EH (cell line): ENCODE measurements at places on chromosomes 6 and 20.
A peak's percentile ranks its signal among the peaks of the same experiment; 100 is the strongest.

GRCh38 chr6:68575765-68576439 is 59.2 kb upstream of the ADGRB3 start:
- no peak for DNase-seq

GRCh38 chr6:71326611-71327010 is 38.0 kb downstream of the OGFRL1 start:
- DNase-seq, result peak; percentile 34

DNA sequence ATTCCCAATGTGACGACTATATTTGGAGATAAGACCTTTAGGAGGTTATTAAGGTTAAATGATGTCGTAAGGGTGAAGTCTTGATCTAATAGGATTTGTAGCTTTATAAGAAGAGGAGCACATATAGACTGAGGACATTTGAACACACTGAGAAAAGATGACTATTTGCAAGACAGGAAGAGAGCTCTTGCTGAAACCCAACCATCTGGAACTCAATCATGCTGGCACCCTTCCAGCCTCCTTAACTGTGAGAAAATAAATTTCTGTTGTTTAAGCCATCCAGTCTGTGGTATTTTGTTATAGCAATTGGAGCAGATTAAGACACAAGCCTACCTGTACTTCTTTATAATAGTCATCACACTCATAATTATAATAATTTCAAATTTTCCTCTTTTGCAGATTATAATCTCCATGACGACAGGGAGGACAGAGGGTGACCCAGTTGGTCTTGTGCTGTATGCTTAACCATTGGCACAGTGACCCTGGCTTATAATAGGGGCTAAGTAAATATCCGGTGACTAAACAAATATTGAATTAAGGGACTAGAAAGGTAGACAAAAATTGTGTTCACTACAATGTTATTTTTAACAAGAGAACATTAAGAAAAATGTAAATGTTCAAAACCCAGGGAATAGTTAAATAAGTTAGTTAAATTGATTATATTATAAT is 206.4 kb upstream of the HDDC2 start:
- DNase-seq, result peak; percentile 20

- DNase-seq, result no peak
These were observed 7.9 kb downstream of the AARS2 start for GRCh38 chr6:44305200-44305725.

DNA sequence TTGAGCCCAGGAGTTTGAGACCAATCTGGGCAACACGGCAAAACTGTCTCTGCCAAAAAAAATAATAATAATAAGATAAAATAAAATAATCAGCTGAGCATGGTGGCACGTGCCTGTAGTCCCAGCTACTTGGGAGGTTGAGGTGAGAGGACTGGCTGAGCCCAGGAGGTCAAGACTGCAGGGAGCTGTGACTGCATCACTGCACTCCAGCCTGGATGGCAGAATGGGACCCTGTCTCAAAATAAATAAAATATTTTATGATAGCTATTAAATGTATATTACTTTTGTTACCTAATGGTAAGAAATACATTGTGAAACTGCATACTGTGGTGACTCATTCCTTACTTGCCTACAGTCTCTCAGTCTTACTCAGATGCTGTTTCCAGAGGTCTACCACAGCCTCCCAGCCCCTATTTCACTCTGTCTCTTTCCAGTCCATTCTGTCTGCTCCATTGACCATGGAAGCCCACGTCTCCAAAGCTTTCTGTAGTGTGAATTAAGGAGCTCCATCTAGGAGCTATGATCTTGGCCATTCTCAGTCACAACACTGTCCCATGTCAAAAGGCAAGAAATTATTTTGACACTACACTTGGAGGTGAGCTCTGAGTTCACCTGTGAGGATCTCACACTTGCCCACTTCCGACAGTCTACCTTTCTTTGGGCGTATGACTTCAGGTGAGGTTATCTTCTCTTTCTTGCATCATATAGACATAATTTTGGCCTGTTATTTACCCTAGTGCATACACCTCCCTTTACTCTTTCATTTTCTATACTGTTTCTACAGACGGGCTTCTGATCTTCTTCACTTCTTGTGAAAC is 22.4 kb upstream of the SNX9 start:
- peak; percentile 74 for DNase-seq

GRCh38 chr20:61803416-61803914 is 262.2 kb downstream of the TAF4 start:
- DNase-seq, result no peak

GRCh38 chr6:5513408-5513807 is 252.1 kb downstream of the FARS2 start:
- no peak for DNase-seq

GRCh38 chr20:55533632-55534031 is 471.7 kb downstream of the CBLN4 start:
- no peak for DNase-seq

- no peak for DNase-seq
These were observed 104.7 kb downstream of the ARMC2 start for GRCh38 chr6:108952776-108953486.

- no peak for DNase-seq
These were observed 83.0 kb downstream of the MAP7 start for GRCh38 chr6:136467186-136467585.

DNA sequence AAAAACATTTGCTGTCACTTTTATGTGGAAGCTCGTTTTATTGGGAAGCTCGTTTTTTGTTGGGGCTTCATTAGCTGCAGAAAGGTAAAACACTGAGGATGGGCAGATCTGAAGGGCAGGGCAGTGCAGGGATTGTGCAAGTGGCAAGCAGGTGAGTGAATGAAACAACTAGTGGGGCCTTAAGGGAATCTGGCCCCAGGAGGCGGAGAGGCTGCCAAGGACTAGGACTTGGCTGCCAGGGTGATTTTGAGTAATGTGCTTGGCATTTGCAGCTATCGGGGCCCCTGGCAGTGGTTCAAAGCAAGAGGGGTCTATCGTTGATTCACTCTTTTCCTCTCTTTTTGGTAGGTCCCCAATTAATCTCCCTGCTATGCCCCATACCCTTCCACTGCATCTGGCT is 11.5 kb downstream of the IL22RA2 start:
- no peak for DNase-seq

GRCh38 chr20:47174456-47175243 is 181.8 kb downstream of the ZMYND8 start:
- no peak for DNase-seq

DNA sequence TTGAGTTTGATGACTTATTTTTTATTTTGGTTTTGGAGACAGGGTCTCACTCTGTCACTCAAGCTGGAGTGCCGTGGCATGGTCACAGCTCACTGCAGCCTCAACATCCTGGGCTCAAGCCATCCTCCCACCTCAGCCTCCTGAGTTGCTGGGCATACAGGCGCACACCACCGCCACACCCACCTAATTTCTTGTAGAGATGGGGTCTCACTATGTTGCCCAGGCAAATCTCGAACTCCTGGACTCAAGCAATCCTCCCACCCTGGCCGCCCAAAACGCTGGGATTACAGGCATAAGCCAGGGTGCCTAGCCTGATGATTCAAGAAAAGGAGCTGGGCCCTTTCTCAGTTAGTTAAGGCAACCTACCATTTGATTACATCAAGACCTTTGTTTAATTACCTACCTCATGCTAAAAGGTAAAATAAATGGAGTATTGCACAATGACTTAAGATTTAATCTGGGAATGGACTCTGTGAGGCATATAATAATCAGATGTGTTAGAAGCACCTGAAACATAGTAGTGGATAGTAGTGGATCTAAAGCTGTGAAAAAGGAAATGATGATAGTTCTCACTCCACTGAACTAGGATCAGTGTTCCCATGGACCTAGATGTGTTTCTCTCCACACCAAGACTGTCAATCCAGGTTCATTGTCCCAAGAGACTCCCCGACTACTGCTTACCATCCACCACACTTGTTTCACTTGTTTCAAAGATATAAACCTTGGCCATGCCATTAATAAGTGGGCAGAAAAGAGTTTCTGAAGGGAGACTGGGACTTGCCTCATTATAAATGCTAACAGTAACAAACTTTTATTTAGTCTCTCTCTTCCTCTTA is 2.1 kb downstream of the TNFRSF21 start:
- no peak for DNase-seq

GRCh38 chr6:39938773-39939654 is 4.8 kb upstream of the MOCS1 start:
- DNase-seq, result no peak

- DNase-seq, result peak; percentile 26
These were observed 56.3 kb upstream of the EYA4 start for GRCh38 chr6:133184798-133185372.

DNA sequence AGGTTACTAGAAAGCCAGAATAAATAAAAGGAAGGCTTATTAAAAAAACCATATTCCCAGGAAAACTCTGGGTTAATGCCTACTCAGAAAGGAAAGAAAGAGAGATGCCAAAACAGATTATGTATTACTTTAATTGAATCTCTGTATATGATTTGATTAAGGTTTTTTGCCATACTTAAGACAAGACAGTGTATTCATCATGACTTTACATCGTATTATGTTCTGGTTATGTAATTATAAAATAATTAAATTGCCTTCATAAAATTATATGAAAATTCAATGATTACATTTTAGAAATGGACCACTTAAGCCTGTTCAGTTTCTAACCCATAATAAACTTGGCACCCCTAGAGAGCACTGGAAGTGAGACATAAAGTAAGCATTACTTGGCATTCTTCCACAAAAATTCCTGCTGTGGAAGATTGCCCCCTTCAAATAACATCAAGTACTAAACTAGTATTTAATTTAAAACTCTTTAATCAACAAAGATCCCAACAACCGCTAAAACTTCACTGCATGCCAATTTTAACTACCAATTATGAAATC is 20.8 kb upstream of the IBTK start:
- peak; percentile 36 for DNase-seq

DNA sequence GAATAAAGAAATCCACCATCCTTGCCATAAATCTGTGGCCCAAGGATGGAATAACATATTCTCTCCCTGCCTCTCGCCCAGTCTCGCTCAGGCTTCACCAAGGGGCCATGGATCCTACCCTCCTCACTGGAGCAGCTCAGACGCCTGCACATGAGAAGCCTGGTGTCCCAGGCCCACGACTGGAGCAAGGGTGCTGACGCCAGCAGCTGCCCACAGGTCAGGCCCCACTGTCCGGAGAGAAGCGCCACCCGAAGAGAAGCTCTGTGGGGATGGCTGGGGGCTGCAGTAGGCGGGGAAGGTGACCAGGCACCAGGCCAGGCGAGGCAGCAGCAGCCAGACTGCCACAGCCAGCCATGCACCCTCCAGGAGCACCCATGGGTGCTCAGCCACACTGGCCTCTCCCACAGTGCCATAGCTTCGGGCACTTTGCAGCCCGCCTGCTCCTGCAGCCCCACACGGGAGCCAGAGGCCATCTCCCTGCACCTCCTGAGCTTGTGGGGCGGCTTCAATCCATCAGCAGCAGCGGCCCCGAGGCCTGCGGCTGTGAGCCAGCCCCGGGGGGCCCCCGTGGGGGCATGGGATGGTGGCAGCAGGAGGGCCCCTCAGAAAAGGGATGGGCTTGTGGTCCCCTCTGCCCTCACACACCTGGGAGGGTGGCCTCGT is 286.2 kb upstream of the SGK1 start:
- DNase-seq, result no peak

DNA sequence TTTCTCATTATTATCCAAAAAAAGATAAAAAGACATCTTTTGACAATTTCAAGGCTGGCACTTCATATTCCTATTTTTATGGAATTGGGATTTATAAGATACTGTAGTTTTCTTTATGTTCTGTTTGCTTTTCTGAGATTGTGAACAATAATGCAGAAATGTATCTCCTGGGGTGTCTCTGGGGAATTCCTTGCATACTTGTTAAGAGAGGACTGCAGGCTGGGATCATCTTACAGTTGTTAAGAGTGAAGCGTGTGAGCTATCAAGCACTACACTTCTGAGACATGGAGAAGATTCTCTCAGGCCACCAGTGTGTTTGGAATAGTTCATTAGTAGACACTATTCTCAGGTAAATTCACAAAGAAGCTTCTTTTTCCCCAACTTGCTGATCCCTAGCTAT is 963.3 kb upstream of the GJE1 start:
- peak; percentile 90 for DNase-seq

- peak; percentile 9 for DNase-seq
These were observed 332.2 kb upstream of the RSPO3 start for GRCh38 chr6:126786262-126786661.

DNA sequence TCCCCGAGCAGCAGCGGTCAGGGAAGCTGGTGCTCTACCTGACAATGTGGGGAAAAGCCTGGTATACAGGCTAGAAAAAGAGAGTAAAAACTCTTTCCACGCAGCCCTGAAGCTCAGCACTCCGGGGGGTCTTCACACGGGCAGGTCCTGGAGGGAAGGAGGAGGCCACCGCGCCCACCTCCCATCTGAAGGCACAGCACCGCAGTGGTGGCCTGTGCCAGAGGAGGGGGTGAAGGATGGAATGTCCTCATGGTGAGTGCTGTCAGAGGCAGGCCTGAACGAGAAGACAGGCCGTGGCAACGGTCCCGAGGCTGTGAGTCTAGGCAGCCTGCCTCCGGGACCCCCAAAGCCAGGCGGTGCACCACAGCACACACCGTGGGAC is 5.8 kb downstream of the SLC2A4RG start:
- no peak for DNase-seq

DNA sequence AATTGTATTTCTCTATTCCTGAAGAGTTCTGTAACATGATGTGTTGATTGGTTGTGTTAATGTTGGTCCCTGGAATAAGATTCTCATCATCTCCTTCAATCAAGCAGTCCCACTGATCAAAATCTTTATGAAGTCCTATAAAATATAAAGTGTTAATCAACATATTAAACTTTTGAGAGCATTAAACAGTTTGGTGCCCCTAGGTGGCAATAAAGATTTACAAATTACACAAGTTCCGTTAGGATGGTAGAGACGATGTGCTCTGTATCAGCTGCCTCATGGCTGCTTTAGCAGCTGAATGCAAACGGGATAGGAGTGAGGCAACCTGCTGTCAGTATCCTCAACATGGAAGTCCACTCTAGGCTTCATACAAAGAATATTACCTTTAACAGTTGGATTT is 16.9 kb downstream of the TDRD6 start:
- DNase-seq, result peak; percentile 0

DNA sequence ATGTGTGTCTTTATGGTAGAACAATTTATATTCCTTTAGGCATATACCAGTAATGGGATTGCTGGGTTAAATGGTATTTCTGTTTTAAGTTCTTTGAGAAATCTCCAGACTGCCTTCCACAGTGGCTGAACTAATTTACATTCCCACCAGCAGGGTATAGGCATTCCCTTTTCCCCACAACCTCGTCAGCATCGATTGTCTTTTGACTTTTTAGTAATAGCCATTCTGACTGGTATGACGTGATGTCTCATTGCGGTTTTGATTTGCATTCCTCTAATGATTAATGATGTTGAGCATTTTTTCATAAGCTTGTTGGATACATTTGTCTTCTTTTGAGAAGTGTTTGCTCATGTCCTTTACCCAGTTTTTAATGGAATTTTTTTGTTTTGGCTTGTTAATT is 5.3 kb upstream of the TASP1 start:
- peak; percentile 20 for DNase-seq

GRCh38 chr6:75480425-75480824 is 13.2 kb downstream of the FILIP1 start:
- DNase-seq, result peak; percentile 62

GRCh38 chr20:32522526-32522775 is 62.7 kb downstream of the NOL4L start:
- no peak for DNase-seq

DNA sequence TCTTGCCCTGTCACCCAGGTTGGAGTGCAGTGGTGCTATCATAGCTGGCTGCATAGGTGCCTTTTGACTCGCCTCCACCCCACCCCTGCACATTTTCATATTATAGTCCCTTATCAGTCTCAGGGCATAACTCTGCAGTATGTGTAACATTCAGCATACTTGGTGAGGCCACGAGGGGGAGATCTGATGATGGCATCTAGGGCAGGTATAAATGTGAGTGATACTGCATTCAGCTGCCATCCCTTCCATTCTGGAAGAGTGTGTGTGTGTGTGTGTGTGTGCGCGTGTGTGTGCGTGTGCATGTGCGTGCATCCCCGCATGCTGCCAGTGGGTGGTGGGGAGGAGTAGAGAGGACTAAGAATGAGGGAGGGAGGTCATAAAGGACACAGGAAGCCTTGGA is 81.4 kb downstream of the JARID2 start:
- no peak for DNase-seq
